ENCODE measurements at places on chromosomes 7 and 10. TPM values are rescaled to one million over a fixed set of nuclear protein-coding genes. Genes with fewer than 3 reads are reported as not detected.

- no peak for DNase-seq
Observed at GRCh38 chr7:46738796-46739195, 817.7 kb upstream of the IGFBP3 start.

The SUN3 gene
- total RNA-seq: not detected

GRCh38 chr7:77862691-77863090 is 64.1 kb downstream of the PHTF2 start:
- no peak for DNase-seq

DNA sequence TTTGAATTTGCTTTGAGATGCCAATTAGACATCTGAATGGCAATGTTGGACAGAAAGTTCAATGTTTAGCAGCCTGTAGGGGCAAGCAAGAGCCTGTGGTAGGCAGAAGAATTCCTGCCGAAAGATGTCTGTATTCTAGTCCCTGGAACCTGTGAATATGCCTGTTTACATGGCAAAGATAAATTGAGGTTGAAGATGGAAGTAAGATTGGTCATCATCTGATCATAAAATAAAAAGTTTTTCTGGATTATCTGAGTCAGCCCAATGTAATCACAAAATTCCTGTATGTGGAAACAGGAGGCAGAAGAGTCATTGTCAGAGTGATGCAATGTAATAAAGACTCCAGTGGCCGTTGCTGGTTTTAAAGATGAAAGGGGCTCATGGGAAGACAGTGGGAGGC is 430.5 kb downstream of the MDFIC start:
- DNase-seq: no peak

DNA sequence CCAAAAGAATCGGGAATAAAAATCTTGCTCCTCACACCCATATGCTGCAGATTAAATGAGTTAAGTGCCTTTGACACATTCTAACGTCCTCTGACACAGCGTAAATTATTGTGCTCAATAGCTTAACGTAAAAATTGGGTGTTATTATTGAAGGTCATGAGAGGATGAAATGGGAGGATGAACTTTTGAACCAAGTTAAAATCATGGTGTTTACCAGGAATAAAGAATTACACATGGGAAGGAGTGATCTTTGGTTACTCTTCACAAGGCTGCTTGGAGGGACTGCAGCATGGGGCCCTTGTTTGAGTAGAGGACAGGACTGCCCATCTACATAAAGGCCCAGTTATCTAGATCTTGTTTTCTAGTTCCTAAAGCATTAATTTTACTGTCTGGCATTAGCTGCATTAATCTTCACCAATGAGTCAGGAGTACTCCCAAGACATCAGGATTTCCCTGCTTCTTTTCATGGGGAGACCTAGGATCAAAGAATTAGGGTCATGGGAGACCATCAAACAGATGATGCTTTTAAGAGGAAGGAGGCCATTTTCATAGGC is 84.9 kb upstream of the PRR15 start:
- DNase-seq: no peak

DNA sequence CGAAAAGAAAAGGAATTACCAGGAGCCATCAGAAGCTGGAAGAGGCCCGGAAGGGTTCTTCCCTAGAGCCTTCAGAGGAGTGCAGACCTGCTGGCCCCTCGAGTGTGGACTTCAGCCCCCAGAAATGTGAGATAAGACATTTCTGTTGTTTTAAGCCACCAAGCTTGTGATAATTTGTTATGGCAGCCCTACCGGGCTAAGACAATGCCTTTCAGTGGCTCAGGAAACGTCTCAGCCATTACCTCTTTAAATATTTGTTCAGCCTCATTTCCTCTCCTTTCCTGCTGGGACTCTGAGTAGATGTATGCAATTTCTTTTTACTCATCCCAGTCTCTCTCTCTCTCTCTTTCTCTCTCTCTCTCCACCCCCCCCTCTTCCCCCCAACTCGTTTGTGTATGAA is 174.7 kb upstream of the GRB10 start:
- DNase-seq: no peak

The C10orf53 gene
- not detected for total RNA-seq

The CCM2 gene
- total RNA-seq: 30.7 TPM

The GBX1 gene
- 0.27 TPM for total RNA-seq

- no peak for DNase-seq
Observed at GRCh38 chr10:77604063-77604462, 33.5 kb downstream of the KCNMA1 start.

DNA sequence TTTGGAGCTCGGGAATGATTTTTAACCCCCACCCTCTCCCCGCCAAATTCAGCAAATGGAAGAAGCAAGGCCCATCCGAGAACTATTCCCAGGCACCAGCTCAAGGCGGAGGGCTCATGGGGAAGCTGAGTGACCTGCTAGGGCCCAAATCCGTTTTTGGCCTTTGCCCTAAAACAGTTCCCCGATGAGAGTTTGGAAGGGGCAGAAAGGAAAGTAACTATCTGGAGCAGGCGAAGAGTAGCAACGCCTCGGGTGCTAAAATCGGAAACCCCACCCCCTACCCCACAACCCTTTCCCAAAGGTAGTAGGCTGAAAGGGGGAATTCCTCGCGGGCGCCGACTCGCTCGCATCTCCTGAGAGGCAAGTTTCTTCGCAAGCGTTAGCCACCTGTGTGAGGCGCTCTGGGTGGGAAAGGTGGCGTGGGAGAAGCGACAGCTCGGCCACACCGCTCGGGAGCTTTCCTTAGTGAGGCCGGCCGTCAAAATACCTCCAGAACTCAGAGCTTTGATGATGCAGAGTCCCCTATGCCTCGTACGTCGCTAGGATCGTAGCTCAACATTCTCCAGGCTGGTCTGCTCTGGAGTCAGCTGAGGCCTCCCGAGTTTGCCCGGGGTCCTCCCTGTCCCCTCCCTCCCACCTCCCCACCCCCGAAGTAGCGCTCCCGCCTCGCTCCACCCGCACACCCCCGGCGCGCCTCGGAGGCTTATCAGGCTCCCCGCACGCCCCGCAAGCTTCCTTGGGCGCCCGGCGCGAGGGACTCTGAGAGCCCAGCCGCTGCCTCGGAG is 642 bp upstream of the PRKG1 start:
- DNase-seq: peak; percentile 49

All from WTC11 (cell line).